ENCODE measurements at places on chromosomes 7 and 10.

DNA sequence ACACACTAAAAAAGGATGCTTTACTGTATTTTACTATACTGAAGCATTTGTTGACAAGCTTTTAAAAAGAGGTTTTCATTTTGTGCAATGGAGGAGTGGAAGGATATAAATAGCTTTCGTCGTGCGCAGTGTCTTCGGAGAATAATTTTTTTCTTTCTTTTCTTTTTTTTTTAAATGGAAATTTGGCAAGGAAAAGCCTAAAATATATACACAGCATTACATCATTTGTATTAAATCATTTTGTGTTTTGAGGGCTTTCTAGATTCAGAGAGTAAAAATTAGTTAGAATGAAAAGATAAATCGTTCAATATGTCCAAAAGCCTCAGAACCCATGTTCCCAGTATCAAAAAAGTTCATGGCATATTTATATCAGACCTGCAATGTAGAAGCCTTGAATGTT, 150.2 kb upstream of the FERD3L start:
- no peak for DNase-seq

DNA sequence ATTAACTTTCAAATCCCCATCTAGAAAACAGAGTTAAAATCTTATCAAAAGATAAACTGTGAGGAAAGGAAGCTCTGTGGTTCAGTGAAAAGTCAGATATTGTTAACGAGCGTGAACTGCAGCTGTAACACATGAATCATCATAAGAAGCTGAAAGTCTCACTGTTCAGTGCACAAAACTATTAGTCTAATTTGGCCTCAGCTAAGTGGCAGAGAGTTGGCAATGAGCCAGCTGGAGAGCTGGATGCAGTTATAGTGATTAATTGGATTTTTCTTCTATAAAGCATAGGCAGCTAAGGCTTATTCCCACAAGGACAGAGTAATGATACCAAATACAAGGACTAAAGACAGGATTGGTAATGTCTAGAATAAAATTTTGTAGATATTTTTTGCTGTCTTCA, 101.1 kb upstream of the ABCB5 start:
- DNase-seq, result no peak

- no peak for DNase-seq
Observed at GRCh38 chr10:132721725-132722124, 64.2 kb downstream of the NKX6-2 start.

DNA sequence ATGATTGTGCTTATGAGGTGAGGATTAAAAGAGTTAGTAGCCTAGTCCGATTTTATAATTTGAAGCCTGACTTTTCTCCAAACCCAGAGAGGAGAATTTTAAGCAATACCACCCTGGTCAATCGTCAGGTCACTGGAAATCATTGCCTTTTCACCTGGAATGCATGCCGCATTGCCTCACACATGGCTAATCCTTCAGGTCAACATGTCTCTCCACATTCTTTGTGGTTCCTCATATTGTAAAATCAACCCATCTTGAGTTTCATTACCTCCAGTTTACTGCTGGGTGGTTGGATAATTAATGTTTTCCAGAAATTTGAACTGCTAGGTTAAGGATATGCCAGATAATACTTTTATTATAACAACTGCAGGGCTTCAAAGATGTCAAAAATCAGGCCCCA, 55.6 kb upstream of the SEMA3E start:
- no peak for DNase-seq

- DNase-seq, result no peak
Observed at GRCh38 chr10:112366992-112367391, 6.9 kb upstream of the ACSL5 start.

GRCh38 chr10:21579291-21579690, 45.3 kb downstream of the MLLT10 start:
- no peak for DNase-seq

DNA sequence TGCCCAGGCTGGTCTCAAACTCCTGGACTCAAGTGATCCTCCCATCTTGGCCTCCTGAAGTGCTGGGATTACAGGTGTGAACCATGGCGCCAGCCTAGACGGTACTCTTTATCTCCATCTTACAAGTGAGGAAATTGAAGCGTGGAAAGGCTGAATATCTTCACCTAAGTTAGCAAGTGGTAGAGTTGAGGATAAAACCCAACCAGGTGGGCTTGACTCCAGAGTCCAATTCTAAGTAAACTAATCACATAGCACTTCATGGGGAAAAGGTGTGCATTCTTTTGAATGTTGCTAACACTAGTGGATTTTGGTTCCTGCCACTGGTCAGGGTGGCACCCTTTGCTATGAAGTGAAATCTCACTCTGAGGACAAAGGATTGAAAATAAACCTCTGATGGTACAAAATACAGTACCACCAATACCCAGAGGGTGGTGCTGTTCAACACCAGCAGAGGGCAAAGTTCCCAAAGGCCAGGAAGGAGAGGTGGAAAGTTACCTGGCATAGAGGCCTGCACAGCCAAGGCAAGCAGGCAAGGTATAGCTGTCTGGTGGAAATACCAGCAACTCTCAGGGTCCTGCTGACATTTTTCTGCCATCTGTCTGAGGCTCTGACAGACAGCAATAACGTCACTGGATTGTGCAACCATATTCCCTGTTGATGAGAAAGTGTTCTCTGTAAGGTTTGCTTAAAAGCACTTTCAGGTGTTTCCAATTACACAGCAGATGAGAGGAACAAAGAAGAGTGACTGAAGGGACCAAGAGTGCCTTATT, 17.6 kb downstream of the ZDHHC16 start:
- DNase-seq, result no peak

DNA sequence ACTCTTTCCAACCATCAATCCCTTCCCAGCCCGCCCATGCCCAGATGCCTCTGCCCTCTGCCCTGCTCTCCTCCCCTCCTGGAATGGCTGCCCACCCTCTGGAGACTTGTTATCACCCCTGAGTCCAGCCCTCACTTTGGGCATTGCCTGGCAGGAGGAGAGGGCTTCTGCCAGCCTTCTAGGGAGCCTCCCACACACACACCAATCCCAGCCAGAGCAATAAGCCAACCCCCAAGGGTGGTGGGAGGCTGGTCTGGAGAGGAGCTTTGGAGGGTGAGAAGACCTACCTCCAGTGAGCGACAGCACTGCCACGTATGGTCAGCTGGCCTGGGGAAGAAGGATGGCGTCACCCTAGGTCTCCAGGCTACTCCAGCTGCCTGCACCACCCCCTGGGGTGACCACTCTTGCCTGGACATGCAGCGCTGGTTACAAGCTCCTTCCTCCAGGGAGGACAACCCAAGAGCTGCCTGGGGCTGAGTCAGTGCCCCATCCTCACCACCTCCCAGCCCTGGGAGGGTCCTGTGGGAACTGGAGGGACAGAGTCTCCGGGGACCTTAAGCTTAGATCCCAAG, 8.4 kb downstream of the C10orf105 start:
- no peak for DNase-seq

DNA sequence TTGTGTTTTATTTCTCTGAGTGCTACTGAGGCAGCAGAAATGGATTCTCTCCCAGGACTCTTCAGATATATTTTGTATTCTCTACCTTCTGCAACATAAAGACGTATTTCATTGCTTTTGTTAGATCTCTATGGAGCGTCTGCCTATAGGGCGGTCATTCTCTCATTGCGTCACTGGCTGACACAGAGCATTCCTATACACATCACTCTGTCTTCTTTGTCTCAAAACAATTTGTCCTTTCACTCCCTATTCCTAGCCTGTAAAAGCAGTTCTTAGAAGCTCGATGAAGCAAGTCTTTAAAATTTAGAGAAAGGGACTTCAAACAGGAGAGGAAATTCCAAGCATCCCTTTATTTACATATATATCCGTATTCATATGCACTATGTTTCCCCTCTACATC, 120.6 kb downstream of the CPED1 start:
- no peak for DNase-seq

- no peak for DNase-seq
Observed at GRCh38 chr7:17056491-17057142, 174.8 kb upstream of the AGR3 start.

DNA sequence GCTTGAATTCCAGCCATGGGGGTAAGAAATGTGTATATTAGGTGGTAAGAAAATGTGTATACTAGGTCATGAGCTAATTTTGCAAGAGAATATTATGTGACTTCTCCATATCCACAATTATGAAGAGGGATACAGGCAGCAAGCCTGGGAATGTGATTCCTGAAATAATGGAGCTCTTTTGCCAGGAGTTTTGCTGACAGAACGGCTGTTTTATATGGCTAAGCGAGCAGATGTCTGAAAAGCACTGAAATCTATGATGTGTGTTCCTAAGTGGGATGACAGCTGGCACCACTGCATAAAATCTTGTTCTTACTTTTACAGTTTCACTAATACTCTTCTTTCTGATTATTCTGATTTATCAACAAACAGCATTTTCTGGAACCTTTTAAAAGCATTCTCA, 386.0 kb upstream of the HPS1 start:
- no peak for DNase-seq

- DNase-seq, result no peak
Observed at GRCh38 chr10:44922021-44922420, 10.9 kb downstream of the TMEM72 start.

DNA sequence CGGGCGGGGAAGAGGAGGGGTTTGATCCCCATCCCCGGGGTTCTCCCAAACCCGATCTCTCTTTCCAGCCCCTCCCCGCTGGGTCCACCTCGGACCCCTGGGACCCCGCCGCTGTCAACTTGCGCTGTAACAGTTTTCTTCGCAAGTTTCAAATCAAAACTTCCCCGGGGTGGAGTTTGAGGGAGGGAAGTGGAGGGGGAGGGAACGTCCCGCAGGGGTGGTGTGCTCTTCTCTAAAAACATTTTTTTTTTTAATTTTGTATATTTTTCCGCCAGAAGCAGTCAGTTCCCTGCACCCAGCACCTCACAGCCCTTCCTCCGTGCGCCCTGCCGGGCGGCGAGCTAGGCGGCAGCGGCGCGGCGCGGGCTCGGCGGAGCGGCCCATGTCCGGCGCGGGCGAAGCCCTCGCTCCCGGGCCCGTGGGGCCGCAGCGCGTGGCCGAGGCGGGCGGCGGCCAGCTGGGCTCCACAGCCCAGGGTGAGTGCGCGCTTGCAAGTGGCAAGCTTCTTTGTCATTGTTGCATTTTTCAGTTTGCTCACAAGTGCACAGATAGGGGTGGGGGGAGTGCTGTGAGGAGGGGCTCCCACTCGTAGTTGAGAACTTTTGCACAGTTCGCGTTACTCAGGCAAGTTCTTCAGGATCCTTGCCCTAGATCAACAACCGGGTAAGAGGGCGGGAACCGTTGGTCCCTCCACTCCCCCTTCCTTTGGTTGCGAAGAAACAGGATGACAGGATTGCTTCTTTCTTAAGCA, 933 bp downstream of the MDFIC start:
- peak; percentile 53 for DNase-seq

DNA sequence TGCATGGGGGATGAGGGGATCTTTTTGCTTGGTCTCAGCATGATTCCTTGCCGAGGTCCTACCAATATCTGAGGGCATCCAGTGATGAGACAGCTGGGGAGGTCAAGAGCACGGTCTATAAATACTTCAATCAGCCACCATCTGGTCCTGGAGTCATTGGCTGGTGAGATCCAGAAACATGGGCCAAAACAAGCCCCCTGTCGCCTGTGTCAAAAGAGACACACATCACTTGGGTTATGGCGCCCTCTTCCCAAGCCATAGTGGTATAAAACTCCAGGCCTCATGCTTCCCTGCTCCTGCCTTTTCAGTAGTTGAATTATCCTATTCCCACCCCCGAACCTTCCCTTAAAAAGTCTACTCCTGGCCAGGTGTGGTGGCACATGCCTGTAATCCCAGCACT, 60.9 kb downstream of the SLC35B4 start:
- DNase-seq, result no peak

DNA sequence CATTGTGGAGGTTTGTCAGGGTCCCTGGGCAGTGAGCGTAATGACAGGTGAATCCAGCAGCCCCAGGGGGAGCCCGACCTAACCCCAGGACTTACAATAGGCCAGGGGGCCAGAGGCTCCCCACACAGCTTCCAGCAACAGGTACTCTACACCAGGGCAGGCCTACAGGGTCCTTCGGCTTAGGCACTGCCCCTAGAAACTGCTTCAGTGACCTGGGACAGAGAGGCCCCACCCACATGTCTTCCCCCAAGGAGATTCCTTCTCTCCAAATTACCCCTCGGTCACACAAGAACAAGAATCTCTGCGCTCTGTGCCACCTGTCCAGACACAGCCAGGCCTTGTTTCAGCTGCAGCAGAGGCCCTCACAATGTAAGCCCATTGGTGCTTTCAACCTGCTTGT, 24.4 kb downstream of the SKIDA1 start:
- no peak for DNase-seq

DNA sequence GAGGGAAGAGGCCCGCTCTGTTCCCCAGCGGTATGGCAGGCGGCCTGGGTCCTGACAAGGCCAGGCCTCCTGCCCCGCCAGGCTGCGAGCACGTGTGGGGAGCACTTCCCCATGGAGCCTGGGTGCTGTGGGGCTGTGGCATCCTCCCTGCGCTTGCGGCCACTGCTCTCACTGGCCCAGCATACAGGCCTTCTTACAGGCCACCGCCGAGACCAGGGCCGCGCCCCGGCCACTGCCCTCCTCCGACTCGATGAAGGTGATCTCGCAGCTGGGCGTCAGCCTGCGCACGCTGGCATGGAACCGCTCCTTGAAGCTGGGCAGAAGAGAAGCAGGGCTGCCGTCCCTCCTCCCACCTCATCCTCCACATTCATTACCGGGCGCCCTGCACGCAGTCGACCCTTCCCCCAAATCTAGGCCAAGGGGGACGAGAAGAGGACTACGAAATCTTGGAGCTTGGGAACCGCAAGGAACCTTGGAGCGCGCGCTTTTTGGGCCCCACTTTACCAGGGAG, 3.9 kb upstream of the MYL7 start:
- no peak for DNase-seq

GRCh38 chr10:111171183-111171582, 94.4 kb downstream of the ADRA2A start:
- no peak for DNase-seq

DNA sequence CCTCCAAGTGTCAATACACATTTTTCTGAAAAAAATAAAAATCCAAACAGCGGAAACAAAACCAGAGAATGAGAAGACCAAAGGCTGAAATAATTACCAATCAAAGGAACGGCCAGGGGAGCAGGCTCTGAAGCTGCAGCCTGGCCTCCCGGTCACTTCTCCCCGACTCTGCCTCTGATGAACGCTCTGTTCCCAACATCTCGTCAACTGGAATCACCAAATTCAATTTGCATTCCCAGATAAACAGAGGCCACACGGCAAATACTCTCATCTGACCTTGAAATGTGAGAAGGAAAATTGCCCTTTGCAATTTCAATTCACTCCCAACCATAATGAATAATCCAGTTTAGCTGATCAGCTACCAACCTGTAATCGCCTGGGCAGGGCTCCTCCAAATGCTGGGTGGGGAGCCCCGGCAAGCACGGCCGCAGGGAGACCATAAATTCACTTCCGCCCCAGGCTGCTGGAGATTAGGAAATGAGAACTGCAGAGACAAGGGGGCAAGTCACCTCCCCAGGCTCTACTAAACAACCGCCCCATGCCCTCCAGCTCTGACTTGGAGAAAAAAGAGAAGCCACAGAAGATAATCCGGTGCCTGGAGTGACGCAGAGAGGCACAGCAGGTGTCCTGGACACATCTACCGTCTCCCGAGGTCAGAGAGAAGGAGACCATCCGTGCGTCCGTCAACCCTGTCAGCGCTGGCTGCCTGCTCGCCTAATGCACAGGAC, 153.2 kb downstream of the MAD1L1 start:
- DNase-seq, result no peak
